OCI-LY7 (cell line): ENCODE measurements at places on chromosomes 13 and 19.

GRCh38 chr19:4815426-4816201 lies 15.9 kb downstream of the TICAM1 start:
- DNase-seq: peak; percentile 91

DNA sequence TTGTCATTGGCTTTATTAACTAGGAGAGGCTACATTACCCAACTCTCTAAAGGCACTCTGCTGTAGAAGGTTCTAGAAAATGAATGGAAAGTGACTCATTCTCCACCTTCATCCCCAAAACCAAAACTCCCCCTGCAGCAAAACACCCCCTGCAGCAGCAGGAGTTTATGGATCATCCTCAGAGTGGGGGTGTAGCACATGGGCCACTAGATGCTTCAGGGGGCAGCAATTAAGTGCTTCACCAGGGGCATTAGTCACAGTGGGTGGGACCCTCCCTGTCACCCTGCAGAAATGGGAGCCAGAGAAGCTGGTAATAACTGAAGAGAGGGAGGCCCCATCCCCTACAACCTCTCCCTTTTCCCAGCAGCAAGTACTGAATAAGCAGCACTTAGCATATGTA lies 64.5 kb upstream of the MED4 start:
- no peak for DNase-seq

GRCh38 chr13:104422668-104423067 lies 1356.5 kb upstream of the SLC10A2 start:
- no peak for DNase-seq

DNA sequence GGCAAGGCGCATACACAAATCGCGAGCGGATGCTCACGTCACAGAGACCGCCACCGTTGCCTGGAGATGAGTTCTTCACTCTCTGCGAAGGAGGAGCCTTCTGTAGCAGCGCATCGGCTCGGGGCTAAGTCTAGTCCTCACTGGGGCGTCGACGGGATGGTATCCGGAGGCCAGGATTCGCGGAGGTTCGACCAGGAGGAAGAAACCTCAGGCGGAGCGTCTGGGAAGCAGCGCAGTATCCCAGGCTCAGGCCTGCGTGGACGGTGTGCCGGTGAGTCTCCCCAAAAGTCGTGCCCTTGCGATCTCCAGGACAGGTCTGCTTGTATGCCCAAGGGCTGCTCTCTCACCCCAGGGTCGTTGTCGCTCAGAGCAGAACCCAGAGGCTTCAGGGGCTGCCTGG lies 40.4 kb downstream of the ZNF146 start:
- DNase-seq: no peak

DNA sequence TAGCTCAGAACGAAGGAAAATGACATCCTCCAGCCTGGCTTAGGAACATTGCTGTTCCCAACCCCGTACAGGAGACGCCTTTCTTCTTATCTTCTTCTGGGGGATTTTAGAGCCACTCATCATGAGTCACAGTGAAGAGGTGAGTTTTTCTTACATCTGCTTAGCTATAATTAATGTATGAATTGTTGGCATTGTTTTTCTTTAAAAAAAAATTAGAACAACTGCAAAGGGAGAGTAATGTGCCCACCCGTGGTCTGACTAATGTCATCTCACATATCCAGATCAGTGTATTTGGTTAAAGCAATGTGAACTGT lies 310.6 kb upstream of the TSHZ3 start:
- DNase-seq: no peak

GRCh38 chr19:46426506-46427162 lies 2.1 kb downstream of the PNMA8C start:
- DNase-seq: peak; percentile 80

- DNase-seq: no peak
These were observed 312.6 kb downstream of the SLITRK6 start for GRCh38 chr13:85486663-85487062.
